ENCODE measurements at places on chromosomes 3 and 15.

DNA sequence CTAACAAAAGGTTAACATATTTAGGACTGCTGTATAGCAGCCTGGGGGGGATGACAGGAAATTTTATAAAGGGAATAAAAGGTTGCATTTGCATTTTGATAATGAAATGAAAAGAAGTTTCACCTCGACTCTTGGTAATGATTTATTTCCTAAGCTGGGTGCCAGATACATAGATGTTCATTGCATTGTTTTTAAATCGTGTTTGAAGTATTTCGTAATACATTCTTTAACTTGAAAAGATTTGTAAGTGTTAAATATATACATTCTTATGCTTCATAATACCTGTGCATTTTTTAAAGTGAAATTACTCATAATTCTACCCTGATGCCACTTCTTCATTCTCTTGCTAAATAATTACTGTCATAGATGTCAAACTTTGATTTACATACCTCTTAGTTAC is 22.8 kb downstream of the LDHAL6B start:
- DNase-seq = no peak

- DNase-seq = no peak
These were observed 8.3 kb downstream of the ISLR2 start for GRCh38 chr15:74138642-74139041.

GRCh38 chr3:178671377-178671776 is 135.1 kb downstream of the KCNMB2 start:
- no peak for DNase-seq

GRCh38 chr3:107430996-107431245 is 53.7 kb downstream of the CCDC54 start:
- DNase-seq = no peak

DNA sequence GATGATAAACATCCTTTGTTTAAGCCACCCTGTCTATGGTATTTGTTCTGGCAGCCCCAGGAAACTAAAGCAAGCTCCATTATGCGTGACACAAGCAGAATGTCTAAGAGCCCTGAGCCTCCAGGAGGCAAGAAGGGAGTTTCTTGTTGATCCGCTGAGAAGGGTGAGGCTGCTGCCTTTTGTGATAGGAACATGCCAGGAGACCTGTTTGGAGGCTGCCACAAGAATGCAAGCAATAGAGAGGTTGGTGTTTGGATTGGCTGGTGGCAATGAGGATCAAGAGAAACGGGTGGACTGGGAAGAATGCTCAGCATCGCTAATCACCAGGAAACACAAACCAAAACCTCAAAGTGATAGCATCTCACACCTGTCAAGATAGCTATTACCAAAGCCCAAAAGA is 104.8 kb downstream of the ASB7 start:
- no peak for DNase-seq

GRCh38 chr3:140219291-140219690 is 284.3 kb downstream of the CLSTN2 start:
- no peak for DNase-seq

GRCh38 chr3:64667887-64668581 is 19.8 kb downstream of the ADAMTS9 start:
- DNase-seq = no peak
